Gastroesophageal sphincter (tissue), 4 donors: ENCODE measurements at places on chromosomes 6 and 20.

GRCh38 chr6:117267054-117267347 is 1.6 kb downstream of the VGLL2 start:
- no peak for ATAC-seq

- peak; percentile 47 for ATAC-seq
Observed at GRCh38 chr20:64033981-64034493, 1.9 kb upstream of the C20orf204 start.

DNA sequence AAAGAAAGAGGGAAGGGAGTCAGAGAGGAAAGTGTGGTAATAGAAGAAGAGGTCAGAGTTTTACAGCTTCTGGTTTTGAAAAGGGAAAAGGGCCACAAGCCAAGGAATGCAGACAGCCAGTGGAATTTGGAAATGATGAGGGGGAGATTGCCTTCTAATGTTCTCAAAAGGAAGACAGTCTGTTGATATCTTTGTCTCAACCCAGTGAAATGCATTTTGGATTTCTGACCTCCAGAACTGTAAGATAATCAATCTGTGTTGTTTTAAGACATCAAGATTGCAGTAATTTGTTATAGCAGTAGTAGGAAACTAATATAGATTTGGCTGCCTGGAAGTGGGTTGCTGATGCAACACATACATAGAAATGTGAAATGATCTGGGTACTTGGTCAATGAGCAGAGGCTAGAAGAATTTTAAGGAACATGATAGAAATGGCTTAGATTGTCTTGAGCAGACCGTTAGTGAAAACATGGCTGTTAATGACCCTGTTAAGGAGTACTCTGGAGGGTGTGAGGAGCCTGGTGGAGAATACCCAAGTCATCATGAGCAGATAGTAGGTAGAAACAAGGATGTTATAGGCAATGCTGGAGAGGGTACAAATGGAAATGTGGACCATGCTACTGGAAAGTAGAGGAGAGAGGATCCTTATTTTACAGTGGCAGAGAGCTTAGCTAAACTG is 255.8 kb upstream of the RAB32 start:
- ATAC-seq: no peak

DNA sequence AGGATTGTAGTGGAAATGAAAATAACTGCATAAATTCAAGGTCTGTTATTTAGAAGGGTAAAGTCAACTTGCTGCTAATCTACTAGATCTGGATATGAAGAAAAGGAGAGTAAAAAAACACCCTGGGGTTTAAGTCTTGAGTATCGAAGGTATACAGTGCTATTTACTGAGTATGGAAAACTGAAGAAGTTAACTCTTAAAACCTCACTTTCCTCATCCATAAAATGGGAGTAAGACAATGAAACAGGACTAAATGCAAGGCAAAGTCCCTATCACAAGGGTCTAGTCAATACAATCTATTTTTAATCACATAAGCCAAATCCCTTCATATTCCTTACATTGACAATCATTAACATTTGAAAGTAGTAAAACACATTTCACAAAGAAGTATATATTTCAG is 2.2 kb downstream of the FBXO5 start:
- ATAC-seq: no peak

DNA sequence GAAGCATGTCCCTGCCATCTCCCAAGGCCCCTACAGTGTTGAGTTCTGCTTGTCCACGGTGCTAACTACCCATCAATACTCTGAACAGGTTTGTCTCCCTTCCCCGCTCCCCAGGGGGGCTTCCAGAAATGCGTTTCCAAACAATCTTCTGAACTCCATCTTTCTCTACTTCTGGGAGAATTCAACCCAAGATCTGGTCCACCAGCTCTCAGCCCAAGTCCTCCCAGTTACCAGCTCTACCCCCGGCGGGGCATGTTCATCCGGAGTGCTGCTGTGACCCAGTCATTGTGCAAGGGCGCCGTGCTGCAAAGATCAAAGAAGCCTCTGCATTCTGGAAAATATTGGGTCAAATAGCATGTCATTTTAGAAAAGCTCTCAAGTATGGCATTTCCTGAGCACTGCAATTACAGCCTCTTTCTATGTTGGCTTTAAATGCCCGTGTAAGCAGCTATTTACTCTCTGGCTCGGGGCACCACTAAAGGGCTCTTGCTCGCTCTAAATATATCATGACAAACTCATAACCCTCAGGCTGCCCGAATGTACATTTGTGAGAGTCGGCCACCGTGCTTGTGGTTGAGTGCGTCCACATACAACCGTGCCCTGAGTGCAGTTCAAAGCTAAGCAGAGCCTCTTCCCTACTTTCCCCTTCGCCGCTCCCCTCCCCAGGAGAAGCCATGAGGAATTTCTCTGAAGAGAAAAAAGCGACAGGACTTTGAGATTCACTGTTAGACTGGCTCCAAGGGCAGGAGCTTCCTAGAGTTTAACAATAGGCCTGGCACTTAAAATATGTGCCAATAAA is 71.6 kb downstream of the BANF2 start:
- ATAC-seq: no peak

GRCh38 chr6:66638518-66638917 is 931.5 kb upstream of the EYS start:
- ATAC-seq: no peak

DNA sequence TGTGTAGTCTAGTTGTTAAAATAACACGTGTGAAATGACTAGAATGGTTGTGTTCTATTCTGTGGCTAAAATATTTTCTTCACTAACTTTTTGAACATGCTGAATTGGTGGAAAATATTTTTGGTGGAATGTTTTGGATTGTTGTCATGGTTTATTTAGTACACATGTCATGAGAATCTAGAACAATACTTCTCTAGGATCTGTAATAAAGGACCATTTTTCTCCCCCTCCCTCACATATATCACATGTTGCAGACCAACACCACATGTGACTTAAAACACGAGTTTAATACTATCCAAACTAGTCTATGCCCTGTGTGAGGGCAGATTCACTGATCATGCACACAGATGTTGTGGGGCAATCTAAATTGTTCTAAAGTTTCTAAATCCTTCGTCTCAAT is 29.2 kb downstream of the FIG4 start:
- ATAC-seq: no peak

DNA sequence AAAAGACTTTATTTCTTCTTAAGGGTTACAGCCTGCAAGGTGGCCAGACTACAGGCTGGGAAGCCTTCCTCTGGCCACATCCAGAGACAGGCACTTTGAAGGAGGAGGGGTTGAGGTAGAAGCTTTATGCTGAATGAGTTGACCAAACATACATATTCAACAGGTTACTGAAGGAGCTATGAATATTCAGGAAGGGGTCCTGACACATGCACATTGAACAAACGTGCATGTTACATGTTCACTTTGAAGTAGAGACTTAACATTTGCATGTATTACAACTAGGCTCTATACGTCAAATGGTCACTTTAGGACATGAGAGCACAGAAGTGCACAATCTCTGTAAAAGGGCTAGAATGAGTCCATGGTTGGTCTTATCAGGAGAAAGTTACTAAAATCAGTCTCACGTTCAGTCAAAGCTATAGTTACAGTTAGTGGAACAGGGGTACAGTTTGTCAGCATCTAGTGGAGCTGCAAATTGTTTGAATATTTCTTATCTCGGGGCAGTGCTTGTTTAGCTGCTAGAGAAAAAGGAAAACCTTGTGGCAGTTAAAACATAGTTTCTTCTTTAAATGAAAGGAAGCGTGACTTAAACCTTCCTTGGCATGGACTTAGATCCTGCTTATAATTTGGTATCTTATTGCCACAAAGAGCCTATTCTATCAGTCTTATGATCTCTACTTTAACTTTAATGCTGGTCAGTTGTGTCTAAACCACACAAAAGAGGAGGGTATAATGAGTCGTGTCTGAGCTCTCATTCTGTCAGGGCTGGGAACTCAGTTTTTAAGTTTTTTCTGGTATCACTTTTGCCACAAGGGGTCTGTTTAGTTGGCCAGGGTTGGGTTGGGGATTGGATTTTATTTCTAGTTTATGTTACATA is 4.6 kb upstream of the ZSCAN9 start:
- ATAC-seq: no peak

- ATAC-seq: no peak
Observed at GRCh38 chr6:157164972-157165371, 158.3 kb downstream of the TMEM242 start.

GRCh38 chr20:46691196-46691595 is 2.0 kb upstream of the TP53RK start:
- no peak for ATAC-seq

DNA sequence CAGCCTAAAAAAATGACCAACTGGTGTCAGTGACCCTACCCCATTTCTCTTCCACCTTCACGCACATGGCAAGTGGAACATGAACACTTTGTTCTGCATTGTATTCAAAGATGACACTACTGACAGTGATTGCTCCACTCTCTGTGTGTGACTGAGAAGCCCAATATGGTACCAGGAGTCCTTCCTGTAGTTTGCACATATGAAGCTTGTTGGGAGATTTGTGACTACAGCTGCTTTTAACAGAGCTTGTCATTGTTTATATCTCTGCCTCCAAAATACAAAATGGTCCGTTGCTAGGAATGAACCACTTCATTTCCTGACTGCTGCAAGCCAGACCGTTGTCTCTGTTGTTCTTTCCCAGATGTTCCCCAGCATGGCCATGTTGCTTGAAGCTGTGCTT is 140.3 kb upstream of the TCF21 start:
- peak; percentile 83 for ATAC-seq

DNA sequence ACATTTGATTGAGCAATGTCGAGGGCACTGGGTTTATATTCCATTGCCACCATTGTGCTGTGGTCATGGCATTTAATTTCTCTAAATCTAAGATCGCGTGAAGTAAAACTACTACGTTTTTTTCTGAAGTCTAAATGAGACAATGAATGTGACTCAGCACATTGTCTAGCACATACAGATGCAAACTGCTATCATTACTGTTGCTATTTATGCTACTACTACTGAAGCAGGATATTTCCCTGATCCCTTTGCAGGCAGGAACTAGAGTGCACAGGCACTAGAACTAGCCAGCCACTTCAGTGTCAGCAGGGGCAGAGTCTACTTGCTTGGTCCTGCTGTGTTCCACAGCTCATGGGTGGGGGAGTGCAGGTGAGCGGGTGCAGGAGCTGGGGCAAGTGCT is 449.7 kb downstream of the CDKAL1 start:
- no peak for ATAC-seq

DNA sequence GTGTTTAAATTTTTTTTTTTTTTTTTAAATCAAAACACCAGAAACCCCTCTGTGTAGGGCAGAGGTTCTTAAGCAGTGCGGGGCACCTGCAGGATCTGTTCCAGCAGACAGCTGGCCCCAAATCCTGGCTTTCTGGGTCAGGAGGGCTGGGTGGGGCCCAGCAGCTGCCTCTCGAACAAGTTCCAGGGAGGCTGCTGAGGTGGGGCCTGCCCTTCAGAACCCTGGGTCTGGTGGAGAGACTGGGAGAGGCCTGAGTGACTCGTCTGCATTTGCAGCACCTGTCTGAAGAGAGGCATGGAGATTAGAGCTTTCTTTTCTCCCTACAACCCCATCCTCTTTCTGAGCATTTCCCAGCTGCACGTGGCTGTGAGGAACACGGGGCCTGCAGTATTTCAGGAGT is 8.4 kb downstream of the PSMG4 start:
- ATAC-seq: no peak

DNA sequence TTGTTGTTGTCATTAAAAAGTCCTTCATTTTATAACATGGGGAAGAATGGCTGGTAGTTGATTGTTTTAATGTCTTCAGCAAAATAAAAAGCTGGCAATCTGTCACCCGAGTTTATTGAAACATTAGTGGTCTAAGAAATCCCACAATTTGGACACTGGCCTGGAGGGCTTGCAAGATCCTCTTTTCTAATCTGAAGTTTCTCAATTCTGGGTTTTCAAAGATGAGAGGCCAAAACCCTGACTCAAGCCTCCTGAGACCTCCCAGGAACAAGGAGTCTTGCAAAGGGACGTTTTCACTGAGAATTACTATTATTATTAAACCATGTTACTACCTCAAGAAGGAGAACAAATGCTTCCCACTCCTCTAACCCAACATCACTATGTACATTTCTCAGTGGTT is 19.5 kb downstream of the MAP1LC3A start:
- no peak for ATAC-seq

DNA sequence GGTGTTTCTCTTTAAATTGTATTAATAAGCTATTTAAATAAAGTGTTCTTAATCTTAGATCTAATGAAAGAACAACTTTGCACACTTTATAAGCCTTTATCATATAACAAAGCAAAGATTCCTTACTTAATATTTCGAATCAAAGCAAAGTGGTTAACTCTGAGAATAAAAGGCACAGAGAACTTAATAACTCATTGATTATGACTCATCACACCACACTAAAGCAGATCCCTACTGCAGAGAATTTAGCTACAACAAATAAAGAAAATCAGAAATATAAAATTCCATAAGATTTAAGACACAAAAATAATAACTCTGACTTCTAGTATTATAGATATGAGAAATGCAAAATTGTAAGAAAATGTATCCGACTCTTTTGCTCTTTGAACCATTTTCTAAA is 135.6 kb upstream of the RUNX2 start:
- no peak for ATAC-seq

- no peak for ATAC-seq
Observed at GRCh38 chr6:90610301-90610750, 23.5 kb upstream of the MAP3K7 start.

GRCh38 chr20:62164879-62165761 is 17.7 kb upstream of the MTG2 start:
- ATAC-seq: no peak

GRCh38 chr20:63700199-63701050 is 4.0 kb downstream of the TNFRSF6B start:
- ATAC-seq: no peak

DNA sequence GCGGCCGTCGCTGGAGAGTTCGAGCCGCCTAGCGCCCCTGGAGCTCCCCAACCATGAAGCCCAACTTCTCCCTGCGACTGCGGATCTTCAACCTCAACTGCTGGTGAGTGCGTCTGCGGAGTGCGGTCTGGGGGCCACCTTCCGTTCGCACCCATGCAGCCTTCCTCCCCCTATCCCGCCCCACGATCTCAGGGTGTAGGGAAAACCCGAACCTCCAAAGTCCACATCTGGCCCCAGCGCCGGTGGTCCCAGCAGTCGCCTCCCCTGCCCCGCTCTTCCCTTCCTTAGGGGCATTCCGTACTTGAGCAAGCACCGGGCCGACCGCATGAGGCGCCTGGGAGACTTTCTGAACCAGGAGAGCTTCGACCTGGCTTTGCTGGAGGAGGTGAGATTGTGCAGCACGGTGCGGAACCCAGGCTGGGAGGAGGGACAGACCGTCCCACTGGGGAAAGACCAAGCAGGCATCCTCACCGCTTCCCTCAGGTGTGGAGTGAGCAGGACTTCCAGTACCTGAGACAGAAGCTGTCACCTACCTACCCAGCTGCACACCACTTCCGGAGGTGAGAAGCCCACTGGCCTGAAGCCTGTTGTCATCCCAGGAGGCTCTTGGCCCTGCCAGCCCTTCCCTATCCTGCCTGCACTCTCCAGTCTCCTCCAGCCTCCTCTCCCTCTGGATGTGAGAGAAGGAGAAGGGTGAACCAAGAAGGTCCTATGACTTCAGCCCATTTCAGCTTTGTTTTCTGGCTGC is 719 bp downstream of the SMPD2 start:
- peak; percentile 17 for ATAC-seq

- no peak for ATAC-seq
Observed at GRCh38 chr6:99761711-99762110, 155.1 kb downstream of the PRDM13 start.

- peak; percentile 42 for ATAC-seq
Observed at GRCh38 chr6:118746145-118746824, 94.9 kb upstream of the CEP85L start.
